ENCODE measurements at places on chromosomes 7 and 10.
A peak's percentile ranks its signal among the peaks of the same experiment; 100 is the strongest.

GRCh38 chr10:17232276-17232960 is 4.4 kb downstream of the VIM start:
- DNase-seq, result no peak

GRCh38 chr7:39650676-39651075 is 27.3 kb downstream of the RALA start:
- DNase-seq, result peak; percentile 77

DNA sequence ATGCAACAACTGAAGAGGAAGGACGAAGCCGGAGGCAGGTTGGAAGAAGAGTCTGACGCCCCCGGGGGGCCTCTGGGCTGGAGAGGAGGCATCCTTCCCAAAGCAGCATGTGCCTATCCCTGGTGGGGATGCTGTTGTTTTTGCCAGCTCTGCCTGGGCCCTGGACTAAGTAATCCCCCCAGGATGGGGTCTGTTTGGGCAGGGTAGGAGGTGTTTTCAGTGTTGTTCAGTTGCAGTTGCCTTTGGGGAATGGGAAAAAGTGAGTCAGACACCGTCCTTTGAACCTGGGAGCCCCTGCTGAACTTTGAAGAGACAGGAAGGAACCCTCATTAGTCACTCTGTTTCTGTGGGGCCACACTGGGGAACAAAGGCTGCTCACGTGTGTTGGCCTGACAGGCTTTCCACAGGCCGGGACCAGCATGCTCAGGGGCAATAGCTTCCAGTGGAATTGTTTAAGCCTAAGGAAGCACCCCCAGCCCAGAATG is 35.2 kb upstream of the GDF10 start:
- DNase-seq, result no peak

GRCh38 chr7:131173145-131173890 is 154.4 kb upstream of the MKLN1 start:
- no peak for DNase-seq

DNA sequence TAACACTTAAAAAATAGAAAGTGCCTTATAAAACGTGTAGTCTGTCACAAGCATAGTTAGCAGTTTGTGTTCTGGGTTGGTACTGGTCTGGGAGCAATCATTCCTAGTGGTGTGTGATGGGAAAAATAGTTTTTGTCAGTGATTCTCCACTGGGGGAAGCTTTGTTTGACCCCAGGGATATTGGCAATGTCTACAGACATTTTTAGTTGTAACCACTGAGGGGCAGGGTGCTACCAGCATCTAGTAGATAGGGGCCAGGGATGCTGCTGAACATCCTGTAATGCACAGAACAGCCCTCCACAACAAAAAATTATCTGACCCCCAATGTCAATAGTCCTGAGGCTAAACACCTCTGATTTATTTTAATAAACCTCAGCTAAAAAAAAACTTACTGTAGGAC is 51.6 kb upstream of the CREB5 start:
- no peak for DNase-seq

DNA sequence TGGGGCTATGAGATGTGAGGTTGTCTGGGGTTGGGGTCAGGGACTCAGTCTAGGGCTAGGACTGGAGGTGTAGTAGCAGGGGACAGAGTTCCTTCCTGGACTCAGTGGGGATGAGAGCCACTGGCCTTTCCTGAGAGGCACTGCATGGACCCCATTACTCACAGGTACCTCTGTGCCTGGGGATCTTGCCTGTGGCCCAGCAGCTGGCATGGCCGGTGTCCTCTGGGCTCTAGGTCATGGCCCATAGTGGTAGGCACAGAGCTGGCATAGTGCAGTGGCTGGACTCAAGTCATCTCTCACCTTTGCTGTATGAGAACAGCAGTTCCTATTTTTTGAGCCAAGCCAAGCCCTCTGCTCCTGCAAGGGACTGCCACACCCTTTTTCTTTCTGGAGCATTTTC is 51.9 kb downstream of the NEURL1 start:
- DNase-seq, result no peak

GRCh38 chr10:105827133-105827532 is 1186.0 kb downstream of the SORCS3 start:
- DNase-seq, result no peak

GRCh38 chr10:83691791-83692596 is 447.3 kb upstream of the GHITM start:
- DNase-seq, result no peak

DNA sequence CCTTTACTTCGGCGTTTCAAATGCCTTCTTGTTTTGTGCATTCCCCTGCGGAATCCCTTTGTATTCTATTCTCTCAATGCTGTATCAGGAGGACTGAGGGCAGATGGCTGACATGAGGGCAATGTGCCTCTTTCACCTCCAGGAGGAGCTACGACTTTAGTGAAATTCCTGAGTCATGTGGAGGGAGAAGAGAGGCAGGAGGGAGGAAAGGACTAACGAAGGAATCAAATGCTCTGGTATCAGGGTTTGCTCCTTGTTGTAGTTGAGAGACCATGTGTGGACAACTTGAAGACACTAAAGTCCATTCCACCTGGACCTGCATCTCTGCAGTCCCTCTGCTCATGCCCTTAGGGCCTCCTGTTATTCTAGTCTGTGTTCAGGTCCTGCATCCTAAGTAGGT is 40.2 kb upstream of the PRSS58 start:
- DNase-seq, result no peak

DNA sequence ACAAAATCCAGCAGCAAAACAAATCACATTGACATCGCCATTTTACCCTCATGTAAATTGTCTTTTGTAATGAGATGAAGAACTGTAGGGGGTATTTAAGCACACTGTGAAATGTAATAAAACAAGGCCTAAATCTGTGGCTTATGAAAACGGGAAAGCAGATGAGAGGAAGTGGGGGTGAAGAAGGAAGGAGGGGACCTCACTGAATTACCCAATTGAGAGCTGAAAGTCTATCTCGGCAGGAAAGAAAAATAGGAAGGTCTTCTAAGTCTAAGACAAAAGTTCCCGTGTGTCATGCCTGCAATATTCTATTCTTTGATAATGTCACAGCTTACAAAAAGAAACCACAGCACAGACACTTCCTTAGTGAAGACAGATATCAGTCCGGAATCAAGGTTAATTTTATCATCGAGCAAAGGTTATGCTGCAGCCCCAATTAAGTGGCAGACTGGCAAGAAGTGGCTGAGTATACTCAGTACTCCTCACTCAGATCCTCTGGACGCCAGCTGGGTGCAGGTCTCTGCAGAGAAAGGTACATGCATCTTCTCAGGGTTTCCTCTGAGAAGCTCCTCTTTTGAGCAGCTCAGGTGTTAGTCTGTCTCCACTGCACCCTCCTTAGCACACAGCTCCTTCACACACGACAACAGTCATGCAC is 239.7 kb downstream of the FANK1 start:
- no peak for DNase-seq

DNA sequence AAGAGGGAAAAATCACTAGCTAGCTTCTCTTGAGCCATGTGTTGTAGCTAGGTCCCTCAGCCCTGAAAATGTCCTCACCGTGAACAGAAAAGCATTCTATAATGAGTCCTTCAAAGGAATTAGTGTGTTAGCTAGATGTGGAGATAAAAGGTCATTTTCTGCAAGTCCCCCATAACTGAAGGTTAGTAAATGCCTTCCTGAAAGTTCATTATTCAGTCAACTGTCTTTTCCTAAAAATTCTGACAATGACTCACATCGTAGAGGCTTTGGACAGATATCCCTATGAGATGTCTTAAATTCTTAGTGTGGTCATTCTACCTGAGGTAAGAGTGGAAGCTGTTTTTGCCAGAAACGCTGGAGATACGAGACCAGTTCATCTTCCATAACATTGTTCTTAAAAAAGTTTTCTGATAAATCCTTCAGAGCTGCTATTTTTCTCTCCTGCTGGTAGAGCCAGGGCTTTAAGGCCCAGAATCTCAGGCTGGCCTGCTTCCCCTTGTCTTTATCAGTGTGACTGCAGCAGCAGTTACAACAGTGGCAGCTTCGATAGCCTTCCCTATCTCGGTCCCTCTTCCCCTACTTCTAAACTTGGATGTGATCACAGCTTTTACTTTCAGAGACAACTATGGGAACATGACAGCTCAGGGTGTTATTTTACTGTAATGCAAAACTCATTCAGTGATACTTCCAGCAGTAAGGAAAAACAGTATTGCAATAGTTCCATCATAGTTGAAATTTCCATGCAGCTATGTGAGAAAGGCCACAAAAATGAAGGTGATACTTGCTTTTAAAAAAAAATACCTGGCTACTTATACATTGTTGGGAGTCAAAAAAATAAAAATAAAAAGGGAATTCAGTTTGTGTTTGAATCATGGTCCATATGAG is 37.3 kb upstream of the PRKAR2B start:
- DNase-seq, result no peak

DNA sequence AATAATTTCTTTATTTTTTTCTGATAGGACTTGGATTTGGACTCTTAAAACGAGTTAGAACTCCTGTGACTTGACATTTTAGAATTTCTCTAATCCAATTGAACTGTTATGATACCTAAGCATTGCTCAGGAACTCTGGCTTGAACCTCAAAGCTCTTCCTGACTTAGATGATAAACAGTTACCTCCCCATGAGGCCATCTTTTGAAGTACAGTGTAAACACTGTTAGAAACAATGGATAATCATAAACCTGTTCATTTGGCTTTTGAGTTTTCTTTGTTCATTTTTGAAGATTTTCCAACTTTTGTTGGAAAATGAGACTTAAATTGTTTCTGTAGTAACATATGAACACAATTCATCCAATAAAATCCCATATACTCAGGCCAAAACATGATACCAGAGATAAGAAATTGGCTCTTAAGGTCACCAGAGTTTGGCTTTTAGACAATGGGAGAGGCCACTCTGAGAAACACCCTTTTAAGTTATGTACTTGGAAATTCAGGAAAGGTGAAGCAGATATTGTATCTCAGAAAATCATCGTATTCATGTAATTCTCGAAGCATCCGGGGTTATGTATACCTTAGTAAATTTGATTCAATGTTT is 59.6 kb downstream of the RUNDC3B start:
- no peak for DNase-seq

DNA sequence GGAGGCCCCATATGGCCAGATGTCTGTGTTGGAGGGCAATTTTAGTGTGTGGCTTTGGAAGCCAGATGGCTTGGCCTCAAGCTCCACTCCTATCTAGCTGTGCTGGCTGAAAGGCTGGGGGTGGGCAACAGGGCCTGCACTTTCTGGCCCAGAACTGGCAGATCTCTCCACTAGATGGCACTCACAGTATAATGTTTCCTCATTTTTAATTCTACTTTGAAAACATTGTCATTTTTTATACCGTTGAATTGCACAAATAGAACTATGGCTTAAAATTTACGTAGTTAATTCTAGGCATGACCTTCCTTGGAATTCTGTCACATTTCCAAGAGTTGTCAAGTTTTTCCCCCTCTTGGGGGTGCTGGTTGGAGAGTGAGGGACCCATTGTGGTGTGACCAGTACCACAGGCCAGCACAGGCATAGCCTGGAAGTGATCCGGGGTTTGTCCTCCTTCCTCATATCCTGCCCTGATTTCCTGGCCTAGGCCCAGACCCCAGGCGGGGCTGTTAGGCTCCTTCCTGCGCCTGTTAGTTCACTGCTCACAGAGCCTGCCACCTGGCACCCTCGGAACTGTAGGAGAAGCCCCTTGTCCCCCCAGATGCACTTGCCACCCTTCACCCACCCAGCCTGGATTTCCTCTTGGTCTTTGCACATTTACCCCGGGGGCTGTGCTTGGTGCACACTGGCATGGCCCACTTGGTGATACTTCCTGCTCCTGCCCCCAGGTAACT is 52.8 kb downstream of the ARHGAP22 start:
- peak; percentile 81 for DNase-seq

DNA sequence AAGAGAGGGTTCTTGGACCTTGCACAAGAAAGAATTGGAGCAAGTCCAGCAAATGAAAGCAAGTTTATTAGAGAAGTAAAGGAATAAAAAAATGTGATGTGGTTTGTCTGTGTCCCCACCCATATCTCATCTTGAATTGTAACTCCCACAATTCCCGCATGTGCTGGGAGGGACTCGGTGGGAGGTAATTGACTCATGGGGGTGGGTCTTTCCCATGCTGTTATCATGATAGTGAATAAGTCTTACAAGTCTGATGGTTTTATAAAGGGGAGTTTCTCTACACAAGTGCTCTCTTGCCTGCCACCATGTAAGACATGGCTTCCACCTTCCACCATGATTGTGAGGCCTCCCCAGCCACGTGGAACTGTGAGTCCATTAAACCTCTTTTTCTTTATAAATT is 39.2 kb upstream of the FZD9 start:
- no peak for DNase-seq

GRCh38 chr10:100524206-100524605 is 4.5 kb upstream of the SEC31B start:
- DNase-seq, result no peak

- DNase-seq, result peak; percentile 58
Measured at GRCh38 chr10:15433850-15434537, 62.9 kb upstream of the FAM171A1 start.

- no peak for DNase-seq
Measured at GRCh38 chr10:89164920-89165319, 42.2 kb downstream of the CH25H start.

- no peak for DNase-seq
Measured at GRCh38 chr7:155094636-155095135, 24.6 kb downstream of the HTR5A start.

DNA sequence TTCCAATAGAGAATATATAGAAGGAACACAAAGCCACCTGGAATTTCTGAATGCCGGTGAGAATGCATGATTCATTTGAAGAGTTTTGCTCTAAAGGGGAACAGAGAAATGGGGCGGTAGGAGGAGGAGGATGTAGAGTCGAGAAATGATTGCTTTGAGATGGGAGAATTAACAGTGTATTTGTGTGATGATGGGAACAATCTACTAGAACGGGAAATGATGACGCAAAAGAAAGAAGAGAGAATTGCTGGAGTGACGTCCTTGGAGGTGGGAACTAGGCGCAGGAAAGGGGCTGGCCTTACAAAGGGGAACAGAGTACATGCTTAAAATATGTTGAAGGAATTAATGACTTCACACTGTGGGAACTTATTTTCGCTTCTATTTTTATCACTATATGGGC is 188.1 kb downstream of the SDHAF3 start:
- no peak for DNase-seq

GRCh38 chr7:134545918-134546317 is 3.0 kb upstream of the AKR1B15 start:
- DNase-seq, result no peak

DNA sequence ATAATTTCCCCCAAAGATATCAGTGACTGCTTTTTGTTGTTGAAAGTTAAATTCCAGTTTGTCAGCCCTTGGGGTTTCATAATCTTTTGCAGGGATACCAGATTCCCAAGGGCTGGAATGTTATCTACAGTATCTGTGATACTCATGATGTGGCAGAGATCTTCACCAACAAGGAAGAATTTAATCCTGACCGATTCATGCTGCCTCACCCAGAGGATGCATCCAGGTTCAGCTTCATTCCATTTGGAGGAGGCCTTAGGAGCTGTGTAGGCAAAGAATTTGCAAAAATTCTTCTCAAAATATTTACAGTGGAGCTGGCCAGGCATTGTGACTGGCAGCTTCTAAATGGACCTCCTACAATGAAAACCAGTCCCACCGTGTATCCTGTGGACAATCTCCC is 3.2 kb downstream of the CYP26A1 start:
- DNase-seq, result no peak
